ENCODE measurements at places on chromosomes 6 and 20. TPM values are rescaled to one million over a fixed set of nuclear protein-coding genes. Genes with fewer than 3 reads are reported as not detected.
A peak's percentile ranks its signal among the peaks of the same experiment; 100 is the strongest.

- no peak for DNase-seq
- no peaks in the 10 kb centered on the region for H3K4me1 ChIP-seq
- H3K27me3 ChIP-seq = no peaks in the 10 kb centered on the region
- no peak overlapping the region for H3K27ac ChIP-seq
These were observed 652.3 kb upstream of the FLRT3 start for GRCh38 chr20:14989535-14990290.

GRCh38 chr6:138844192-138844591, 48.3 kb downstream of the ECT2L start:
- H3K4me1 ChIP-seq = no peaks in the 10 kb centered on the region
- no peaks in the 10 kb centered on the region for H3K27me3 ChIP-seq
- no peak overlapping the region for H3K27ac ChIP-seq
- DNase-seq = no peak
- H3K36me3 ChIP-seq = peaks cover 6% of the 10 kb centered on the region
- no peak overlapping the region for H3K4me3 ChIP-seq

- peaks cover 18% of the 10 kb centered on the region for H3K36me3 ChIP-seq
- H3K27ac ChIP-seq = peak overlapping the region; percentile 87
- peaks cover 49% of the 10 kb centered on the region for H3K4me1 ChIP-seq
- H3K27me3 ChIP-seq = no peaks in the 10 kb centered on the region
These were observed 128.1 kb downstream of the FYN start for GRCh38 chr6:111745186-111745585.

DNA sequence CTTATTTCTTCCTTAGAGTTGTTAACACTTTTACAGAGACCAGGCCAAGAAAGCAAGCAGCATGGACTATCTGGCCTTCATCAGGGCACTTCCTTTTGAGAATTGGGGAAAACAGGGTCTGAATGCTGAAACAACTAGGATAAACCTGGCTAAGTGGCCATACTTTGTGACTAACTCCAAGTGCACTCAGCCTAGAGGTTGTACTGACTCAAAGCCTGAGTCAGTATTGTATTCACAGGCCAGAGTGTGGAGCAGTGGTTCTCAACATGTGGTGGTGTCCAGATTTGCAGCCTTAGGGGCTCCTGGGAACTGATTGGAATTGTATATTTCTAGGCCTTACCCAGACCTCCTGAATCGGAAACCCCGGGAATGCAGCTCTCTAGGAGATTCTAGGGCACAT, 20.1 kb downstream of the SEC23B start:
- H3K4me1 ChIP-seq = no peaks in the 10 kb centered on the region
- no peak overlapping the region for H3K27ac ChIP-seq
- H3K36me3 ChIP-seq = peaks cover 88% of the 10 kb centered on the region
- H3K27me3 ChIP-seq = no peaks in the 10 kb centered on the region

DNA sequence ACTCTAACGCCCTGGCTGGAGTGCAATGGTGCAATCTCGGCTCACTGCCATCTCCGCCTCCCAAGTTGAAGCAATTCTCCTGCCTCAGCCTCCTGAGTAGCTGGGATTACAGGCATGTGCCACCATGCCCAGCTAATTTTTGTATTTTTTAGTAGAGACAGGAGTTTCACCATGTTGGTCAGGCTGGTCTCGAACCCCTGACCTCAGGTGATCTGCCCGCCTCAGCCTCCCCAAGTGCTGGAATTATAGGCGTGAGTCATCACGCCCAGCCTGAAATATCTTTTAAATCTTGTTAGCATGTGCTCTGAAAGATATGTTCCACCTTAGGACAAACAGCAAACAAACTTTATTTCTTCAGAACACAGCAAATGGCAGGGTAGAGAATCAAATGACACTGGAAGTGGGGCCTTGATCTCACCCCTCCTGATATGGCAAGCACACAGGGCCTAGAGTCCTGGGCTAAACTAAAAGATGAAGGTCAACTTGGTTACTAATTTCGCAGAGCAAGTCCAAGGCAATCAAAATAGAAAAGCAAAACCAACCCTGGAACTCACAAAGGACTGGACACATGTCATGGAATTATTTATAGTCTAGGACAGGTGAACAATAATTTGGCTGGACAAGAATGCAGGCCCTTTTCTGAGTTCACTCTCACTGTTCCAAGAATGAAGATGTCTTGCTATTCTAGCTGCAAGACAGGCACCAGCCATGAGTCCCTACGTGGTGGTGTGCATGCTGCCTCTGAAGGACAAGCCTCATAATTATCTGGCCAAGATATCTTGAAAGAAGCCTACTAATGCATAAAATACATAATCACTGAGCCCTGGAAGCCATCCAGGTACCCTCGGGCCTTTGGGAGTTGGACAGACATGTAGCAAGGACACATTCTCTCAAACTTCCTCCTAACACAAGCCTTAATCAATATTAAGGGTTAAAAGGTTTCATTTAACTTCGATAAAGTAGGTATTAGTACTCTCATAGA, 35.6 kb downstream of the B4GALT5 start:
- H3K4me3 ChIP-seq = no peak overlapping the region
- H3K27me3 ChIP-seq = no peaks in the 10 kb centered on the region
- H3K36me3 ChIP-seq = no peaks in the 10 kb centered on the region
- no peak for DNase-seq
- peak overlapping the region; percentile 69 for H3K27ac ChIP-seq

DNA sequence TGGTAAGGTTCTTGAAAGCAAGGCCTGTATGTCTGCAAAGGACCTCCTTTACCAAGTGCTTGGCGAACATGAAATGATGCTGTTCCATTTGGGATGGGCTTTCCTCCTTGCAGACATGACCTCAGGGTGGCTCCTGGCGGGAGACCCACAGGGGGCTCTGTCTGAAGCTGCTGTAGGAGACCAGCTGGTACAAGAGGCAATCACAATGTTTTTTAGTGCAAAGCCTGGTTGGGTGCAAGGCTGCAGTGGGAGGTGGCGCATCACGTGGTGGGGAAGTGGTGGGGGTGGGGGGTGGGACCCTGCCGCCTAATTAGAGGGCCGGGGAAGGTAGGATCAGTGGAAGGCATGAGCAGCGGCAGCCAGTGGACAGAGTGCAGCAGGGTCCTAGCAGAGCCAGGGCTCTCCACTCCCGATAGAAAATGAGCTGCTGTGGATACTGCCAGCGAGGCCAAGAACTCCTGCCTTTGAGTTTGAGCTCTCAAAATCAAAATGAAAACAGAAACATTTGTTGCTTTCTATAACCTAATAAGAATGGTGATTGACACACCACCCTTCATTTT, 9.1 kb upstream of the ARMC2 start:
- peaks cover 20% of the 10 kb centered on the region for H3K4me1 ChIP-seq
- H3K36me3 ChIP-seq = no peaks in the 10 kb centered on the region
- DNase-seq = no peak
- H3K27ac ChIP-seq = no peak overlapping the region

DNA sequence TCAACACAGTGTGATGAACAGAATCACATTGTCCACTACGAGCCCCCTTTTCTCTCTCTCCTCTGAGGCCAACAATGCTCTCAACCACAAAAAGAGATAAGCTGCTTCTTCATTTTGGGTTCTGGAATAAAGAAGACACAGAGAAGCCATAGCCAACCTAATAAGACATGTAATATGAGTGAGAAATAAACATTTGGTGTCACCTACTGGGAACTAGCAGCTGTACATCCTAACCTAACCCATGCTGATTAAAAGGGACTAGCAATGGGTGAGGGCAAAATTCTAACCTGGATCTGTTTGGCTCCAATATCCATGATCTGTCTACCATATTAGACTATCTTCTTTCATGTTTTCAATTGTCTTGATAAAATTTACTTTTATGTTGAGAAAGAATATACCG, 369.1 kb upstream of the MARCKS start:
- H3K36me3 ChIP-seq = no peaks in the 10 kb centered on the region
- no peaks in the 10 kb centered on the region for H3K4me1 ChIP-seq
- H3K4me3 ChIP-seq = no peak overlapping the region
- no peak overlapping the region for H3K27ac ChIP-seq

- peaks cover 52% of the 10 kb centered on the region for H3K27me3 ChIP-seq
- no peak overlapping the region for H3K4me3 ChIP-seq
- no peak overlapping the region for H3K27ac ChIP-seq
- no peaks in the 10 kb centered on the region for H3K36me3 ChIP-seq
- peaks cover 7% of the 10 kb centered on the region for H3K4me1 ChIP-seq
- DNase-seq = no peak
These were observed 3.8 kb downstream of the INSM1 start for GRCh38 chr20:20371681-20372080.

GRCh38 chr6:63661769-63662168, 26.2 kb downstream of the PHF3 start:
- no peak for DNase-seq
- no peaks in the 10 kb centered on the region for H3K36me3 ChIP-seq
- H3K27ac ChIP-seq = peak overlapping the region; percentile 69
- peaks cover 77% of the 10 kb centered on the region for H3K4me1 ChIP-seq
- H3K27me3 ChIP-seq = no peaks in the 10 kb centered on the region

GRCh38 chr6:124055963-124056362, 252.3 kb downstream of the NKAIN2 start:
- DNase-seq = no peak
- H3K27ac ChIP-seq = no peak overlapping the region
- no peaks in the 10 kb centered on the region for H3K4me1 ChIP-seq
- no peak overlapping the region for H3K4me3 ChIP-seq
- no peaks in the 10 kb centered on the region for H3K36me3 ChIP-seq
- no peaks in the 10 kb centered on the region for H3K27me3 ChIP-seq

GRCh38 chr6:113860181-113860955, 3.2 kb downstream of the MARCKS start:
- H3K4me3 ChIP-seq = peak overlapping the region; percentile 68
- peaks cover 23% of the 10 kb centered on the region for H3K27me3 ChIP-seq
- DNase-seq = no peak

- H3K36me3 ChIP-seq = no peaks in the 10 kb centered on the region
- H3K27me3 ChIP-seq = peaks cover 50% of the 10 kb centered on the region
- H3K27ac ChIP-seq = no peak overlapping the region
- no peak overlapping the region for H3K4me3 ChIP-seq
These were observed 22.9 kb downstream of the HLA-DRA start for GRCh38 chr6:32462609-32463008.

GRCh38 chr20:25864326-25864962, 167.8 kb upstream of the ZNF337 start:
- H3K4me1 ChIP-seq = peaks cover 62% of the 10 kb centered on the region
- H3K36me3 ChIP-seq = peaks cover 5% of the 10 kb centered on the region
- DNase-seq = no peak

GRCh38 chr6:136600818-136601217, 50.6 kb upstream of the MAP7 start:
- H3K4me1 ChIP-seq = no peaks in the 10 kb centered on the region
- no peaks in the 10 kb centered on the region for H3K27me3 ChIP-seq
- no peak for DNase-seq
- no peak overlapping the region for H3K4me3 ChIP-seq
- peaks cover 54% of the 10 kb centered on the region for H3K36me3 ChIP-seq
- H3K27ac ChIP-seq = no peak overlapping the region

DNA sequence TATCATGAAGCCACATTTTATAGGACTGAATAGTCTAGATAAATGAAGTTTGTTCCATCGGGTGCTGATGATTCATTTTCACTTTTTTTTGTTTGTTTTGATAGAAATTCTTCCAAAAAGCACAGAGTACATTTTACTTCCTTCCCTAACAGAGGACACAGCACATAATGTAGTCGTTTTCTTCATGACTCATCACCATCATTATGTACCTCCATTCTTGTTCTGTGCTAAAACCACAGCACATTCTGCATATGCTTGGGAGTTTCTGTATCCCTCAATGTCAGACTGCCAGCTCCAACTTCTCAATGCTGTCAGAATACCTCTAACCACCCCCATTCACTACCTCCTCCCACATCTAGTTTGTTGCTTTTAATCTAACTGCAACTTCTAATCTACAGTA, 1004.9 kb upstream of the ADGRB3 start:
- H3K36me3 ChIP-seq = no peaks in the 10 kb centered on the region
- no peak overlapping the region for H3K4me3 ChIP-seq
- no peak overlapping the region for H3K27ac ChIP-seq
- no peaks in the 10 kb centered on the region for H3K27me3 ChIP-seq

DNA sequence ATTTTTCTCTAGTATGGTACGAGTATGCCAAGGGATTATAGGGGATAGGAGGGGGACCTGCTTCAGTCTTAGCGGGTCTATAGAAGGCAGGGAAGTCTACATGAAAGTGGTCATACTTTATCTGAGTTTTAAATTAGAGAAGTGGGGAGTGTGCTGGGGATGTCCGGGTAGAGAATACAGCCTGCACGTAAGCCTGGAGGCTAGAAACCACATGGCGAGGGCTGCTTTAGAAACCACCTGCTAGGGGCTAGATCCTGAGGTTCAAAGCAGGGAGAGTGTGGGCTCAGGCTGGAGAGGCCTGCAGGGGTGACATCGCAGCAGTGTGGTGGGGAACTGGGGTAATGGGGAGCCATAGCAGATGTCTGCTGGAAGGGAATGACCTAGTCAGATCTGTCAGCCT, 85.2 kb downstream of the VEGFA start:
- no peak overlapping the region for H3K4me3 ChIP-seq
- DNase-seq = no peak
- H3K4me1 ChIP-seq = no peaks in the 10 kb centered on the region
- H3K36me3 ChIP-seq = no peaks in the 10 kb centered on the region
- no peaks in the 10 kb centered on the region for H3K27me3 ChIP-seq

DNA sequence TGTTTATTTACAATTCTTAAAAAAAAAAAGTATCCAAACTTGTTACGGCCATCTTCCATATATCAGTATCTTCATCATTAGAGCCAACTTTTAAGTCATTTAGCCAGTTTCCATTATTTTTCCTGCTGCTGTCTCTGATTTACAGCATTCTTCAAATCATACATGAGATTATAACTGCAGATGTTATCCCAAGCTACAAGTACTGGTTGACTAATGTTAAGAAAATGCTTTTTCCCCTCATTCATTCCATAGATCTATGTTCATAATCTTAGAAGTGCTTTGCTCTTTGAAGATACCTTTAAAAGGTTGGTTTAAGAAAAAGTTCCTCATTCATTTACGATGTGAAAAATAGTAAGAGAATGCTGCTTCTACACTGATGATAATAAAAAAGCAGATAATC, 158.7 kb downstream of the RNGTT start:
- H3K36me3 ChIP-seq = peaks cover 27% of the 10 kb centered on the region
- H3K27ac ChIP-seq = no peak overlapping the region
- DNase-seq = no peak
- H3K4me1 ChIP-seq = peaks cover 9% of the 10 kb centered on the region

GRCh38 chr20:11880680-11881079, 37.0 kb upstream of the BTBD3 start:
- H3K27me3 ChIP-seq = peaks cover 5% of the 10 kb centered on the region
- no peak overlapping the region for H3K27ac ChIP-seq
- no peak overlapping the region for H3K4me3 ChIP-seq
- no peak for DNase-seq
- no peaks in the 10 kb centered on the region for H3K4me1 ChIP-seq
- H3K36me3 ChIP-seq = no peaks in the 10 kb centered on the region

- DNase-seq = peak; percentile 70
- peaks cover 34% of the 10 kb centered on the region for H3K27me3 ChIP-seq
- peak overlapping the region; percentile 83 for H3K4me3 ChIP-seq
- no peak overlapping the region for H3K27ac ChIP-seq
These were observed 76.2 kb downstream of the FAM229B start for GRCh38 chr6:112163295-112164257.

Gene ARFGEF2
- polyA plus RNA-seq = 12.5 TPM

Gene FAM184A
- 0.51 TPM for polyA plus RNA-seq

Gene MYT1
- not detected for polyA plus RNA-seq

Gene QKI
- polyA plus RNA-seq = 29.6 TPM

Gene SERPINB6
- 128 TPM for polyA plus RNA-seq

Gene GSTA3
- not detected for polyA plus RNA-seq

Gene FAM162B
- not detected for polyA plus RNA-seq

Gene HLA-DMA
- polyA plus RNA-seq = 23.7 TPM

Gene GGTLC1
- not detected for polyA plus RNA-seq

Data from naive thymus-derived CD8-positive, alpha-beta T cell (primary cell).